ENCODE measurements at places on chromosomes 3 and 15.

- DNase-seq: no peak
Measured at GRCh38 chr15:82613747-82614146, 33.4 kb downstream of the CPEB1 start.

GRCh38 chr15:44779761-44780160 is 43.4 kb downstream of the TRIM69 start:
- no peak for DNase-seq

DNA sequence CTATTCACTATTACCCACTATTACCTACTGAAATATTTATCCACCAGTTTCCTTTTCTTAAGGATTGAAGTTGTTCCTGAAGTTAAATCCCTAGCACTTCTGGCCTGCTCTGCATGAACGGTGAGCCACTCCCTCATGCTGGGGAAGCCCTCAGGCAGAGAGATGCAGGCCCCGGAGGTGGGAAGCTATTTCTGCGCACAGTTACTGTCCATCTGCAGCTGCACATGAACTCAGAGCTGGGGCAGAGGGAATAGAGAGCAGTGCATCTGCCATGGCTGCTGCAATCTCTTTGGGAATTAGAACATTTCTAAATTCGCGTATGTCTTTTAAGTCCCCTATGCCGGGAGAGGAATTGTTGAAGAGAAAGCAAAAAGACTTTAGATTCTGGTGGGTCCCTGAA is 6.3 kb upstream of the GALNT15 start:
- no peak for DNase-seq

DNA sequence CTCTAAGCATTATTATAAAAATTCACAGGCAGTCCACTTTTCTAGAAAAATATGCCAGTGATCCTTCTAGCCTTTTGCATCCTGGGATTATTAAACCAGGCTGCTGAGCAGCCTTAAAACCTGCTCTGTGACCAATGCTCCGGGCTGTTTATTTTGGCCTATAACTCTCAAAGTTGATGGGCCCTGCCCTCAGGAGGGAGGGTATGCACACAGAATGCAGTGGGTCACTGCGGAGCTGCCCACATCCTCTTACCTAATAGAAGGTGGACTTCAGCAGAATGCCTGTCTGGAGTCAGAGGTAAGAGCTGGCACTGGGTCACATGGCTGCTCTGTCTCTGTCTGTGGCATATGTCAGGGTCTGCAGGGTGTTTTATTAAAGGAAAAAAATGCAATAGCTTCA is 26.0 kb downstream of the CPNE4 start:
- no peak for DNase-seq

DNA sequence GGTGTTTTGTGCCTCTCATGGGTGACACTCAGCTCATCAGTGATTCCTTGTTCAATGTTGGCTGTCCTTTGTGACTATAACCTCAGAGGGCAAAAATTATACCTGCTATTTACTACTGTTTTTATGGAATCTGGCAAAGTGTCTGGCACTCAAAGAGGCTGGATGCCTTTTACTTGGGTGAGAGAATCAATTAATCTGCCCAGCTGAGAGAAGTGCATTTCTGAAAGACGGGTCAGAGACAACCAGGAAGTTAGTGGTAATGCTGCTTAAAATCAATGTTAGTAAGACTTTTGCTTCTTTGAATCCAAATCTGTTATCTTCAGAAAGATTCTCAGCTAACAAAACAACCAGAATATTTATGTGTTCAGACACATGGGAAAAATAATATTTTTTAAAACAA is 436.2 kb upstream of the SUCLG2 start:
- no peak for DNase-seq
